Stimulated activated CD4-positive, alpha-beta T cell treated with anti-CD3 and anti-CD28 coated beads, Interleukin-1b, Interleukin-23, amount 100 ng/mL, for 4 hours (primary cell): ENCODE measurements at places on chromosomes 7 and 10.

DNA sequence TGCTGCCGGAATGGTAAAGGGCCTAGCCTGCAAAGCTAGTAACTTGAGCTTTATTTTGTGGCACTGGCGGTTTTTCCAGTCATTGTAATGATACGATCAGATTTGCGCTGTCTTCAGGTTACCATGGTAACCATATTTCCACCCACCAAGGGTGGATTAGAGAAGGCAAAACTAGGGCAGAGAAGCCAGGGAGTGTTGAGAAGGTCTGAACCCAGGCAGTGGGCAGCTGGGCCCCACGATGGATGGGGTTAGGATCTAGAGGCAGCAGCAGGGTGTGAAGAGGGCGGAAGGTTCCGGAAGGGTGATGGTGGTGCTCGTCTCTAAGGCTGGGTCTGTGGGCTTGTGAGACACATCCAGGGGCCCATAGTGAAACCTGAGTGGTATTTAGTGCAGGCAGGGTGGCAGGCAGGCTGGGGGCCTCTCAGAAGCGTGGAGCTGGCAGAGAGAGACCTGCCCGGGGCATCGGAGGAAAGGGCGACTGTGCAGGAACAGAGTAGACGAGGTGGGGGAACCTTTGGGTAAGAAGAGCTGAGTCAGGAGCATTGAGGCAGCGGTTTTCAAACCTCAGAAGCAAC is 87.9 kb upstream of the GTF2I start:
- no peak for DNase-seq

- no peak for DNase-seq
These were observed 322.0 kb upstream of the SEMA3D start for GRCh38 chr7:85508642-85509410.

- no peak for DNase-seq
These were observed 47.7 kb downstream of the LYZL2 start for GRCh38 chr10:30581779-30582380.

- no peak for DNase-seq
These were observed 160.5 kb downstream of the AOAH start for GRCh38 chr7:36563706-36564327.

GRCh38 chr10:69086001-69086509 is 1.8 kb upstream of the SRGN start:
- no peak for DNase-seq

DNA sequence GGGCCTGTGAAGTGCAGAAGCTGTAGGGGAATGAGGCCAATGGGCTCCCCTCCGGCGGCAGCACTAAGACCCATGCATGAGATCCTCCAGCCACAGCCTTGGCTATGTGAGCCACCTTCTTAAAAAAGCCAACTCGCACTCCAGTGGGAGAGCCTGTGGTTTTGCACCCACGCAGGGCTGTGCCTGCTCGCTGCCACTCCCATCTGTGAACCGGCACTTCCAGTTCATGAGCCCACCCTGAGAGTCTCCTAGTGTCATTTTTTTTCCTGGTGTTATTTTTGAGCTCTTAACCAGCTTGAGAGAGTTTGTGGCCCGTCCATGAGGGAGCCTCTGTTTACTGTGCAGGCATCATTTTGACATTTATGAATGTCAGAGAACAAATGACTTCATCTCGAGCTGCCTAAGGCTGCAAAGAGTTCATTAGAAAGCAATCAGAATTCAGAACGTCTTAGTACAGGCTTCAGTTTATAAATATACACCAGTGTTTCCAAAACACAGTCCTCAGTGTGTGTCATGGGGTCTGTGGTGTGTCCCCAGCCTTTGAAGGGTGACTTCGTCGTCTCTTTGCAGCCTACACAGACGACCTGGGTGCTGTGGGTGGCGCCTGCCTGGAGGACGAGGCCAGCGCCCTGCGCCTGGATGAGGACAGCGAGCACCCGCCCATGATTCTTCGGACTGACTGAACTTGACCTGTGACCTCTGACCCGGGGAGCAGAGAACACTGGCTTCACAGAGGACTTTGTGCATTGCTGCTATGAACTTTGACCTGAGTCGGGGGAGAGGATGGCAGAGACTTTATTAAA is 40.4 kb downstream of the WIPI2 start:
- DNase-seq, result no peak

DNA sequence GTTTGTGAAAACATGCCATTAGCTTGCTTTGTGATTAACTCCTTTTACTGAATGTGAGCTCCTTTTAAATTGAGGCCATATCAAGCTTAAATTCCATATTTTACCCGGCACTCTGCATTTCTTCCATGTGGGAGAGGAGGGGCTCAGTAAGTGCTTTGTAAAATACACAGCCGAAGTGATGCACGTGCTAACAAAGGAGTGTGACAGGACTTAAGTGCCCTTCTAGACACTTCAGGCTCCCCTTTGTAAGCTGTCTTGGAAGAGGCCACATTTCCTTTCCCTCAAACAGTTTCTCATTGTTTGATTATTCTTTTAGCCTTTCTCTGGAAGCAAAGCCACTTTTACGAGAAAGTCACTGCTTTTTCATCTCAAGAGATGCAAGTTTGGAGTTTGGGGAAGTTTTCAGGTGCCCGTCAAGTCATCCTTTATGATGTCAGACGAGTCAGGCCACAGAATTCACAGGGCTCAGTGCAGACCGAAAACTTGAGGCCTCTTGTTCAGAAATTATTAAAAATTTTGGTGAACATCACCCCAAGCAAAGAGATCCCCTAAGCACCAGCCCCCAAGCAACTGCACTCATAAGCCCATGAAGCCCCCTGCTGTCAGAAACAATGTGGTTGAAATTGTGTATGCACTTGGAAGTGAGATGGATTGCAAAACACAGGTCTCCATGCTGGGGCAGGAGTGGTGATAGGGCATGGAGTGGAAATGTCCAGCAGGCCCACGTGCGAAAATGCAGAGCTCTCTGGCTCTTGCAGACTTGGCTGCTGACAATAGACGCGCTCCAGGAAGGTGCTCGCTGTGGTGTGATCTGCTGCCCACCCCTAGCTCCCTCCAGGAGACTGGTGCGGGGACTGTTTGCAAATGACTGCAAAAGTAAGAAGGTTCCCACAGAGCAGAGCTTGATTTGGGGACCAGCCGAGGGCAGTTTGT is 11.5 kb downstream of the IKZF1 start:
- DNase-seq, result no peak

- no peak for DNase-seq
These were observed 180.9 kb downstream of the ANK3 start for GRCh38 chr10:60208676-60209269.

DNA sequence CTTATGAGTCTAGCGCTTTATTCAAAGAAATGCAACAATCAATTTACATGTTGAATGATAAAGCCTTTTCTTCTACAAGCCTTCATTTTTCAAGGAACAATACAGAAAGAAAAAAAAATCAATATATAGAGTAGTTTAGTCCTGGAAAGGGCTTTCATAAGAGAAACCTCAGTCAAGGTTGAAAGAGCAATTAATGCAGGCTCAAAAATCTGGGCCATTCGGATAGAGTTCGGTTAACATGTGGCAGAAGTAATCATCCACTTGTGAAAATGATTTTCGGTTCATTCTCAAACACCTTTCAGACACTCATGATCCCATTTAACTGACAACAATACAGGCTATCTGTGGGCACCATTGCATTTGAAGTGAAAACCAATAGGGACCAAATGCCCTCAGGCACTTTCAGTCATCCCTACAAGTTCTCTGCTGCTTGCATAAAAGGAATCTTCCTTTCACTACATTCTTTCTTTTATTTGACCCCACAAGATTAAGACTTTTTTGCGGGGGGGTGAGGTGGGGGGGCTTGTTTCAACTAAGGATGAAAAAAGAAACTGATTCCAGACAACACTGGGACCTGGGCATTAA is 177.9 kb downstream of the RNF133 start:
- no peak for DNase-seq

GRCh38 chr7:51290702-51291540 is 25.7 kb downstream of the COBL start:
- DNase-seq, result no peak

- no peak for DNase-seq
These were observed 14.6 kb downstream of the MCMBP start for GRCh38 chr10:119858063-119858462.
